ENCODE measurements at places on chromosomes 12 and 14. TPM values are rescaled to one million over a fixed set of nuclear protein-coding genes. Genes with fewer than 3 reads are reported as not detected.

GRCh38 chr14:24430682-24431568 lies 1.2 kb downstream of the KHNYN start:
- no peak for DNase-seq

The RIPK3 gene
- total RNA-seq = 2.9 TPM

- no peak for DNase-seq
Measured at GRCh38 chr14:44803239-44803905, 158.4 kb downstream of the KLHL28 start.

- DNase-seq = no peak
Measured at GRCh38 chr14:89681086-89682018, 264.3 kb upstream of the FOXN3 start.

The CACNA2D4 gene
- total RNA-seq = 2.8 TPM

DNA sequence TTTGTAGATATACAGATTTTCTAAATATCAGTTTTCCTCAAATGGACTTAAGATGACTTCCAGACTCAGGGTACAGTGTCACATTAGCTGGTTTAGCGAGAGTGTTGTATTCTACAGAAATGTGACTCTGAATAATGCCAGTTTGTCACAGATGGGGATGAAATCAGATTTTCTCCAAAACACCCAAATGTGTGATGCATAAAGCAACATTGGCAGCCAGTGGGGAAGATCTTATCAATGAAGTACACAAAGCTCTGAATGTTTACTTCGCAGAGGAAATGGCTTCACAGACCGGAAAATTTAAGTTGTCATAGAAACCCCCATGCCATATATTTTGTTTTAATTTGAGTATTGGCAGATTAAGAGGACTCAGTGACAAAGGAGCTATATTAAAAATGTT lies 29.9 kb downstream of the ANO4 start:
- DNase-seq = no peak

- DNase-seq = no peak
Measured at GRCh38 chr14:104935026-104935650, 10.5 kb downstream of the PLD4 start.

DNA sequence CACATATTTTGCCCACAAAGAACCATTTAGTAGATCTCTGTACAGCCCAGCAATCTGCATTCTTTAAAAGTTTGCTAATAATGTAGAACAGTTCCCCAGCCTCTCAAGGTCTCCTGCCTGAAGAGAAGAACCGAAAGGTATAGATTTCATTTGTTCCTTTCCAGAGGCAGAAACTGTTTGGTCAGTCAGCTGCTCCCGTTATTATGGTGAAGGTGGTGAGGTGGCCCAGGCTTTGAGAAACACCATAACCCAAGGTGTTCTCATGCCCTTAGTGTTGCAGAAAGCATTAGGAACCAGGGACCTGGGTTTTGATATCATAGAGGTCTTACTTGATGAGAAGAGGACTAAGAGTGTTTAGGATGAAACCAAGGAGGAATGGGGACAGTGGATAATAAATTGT lies 65.3 kb downstream of the SUSD6 start:
- no peak for DNase-seq

DNA sequence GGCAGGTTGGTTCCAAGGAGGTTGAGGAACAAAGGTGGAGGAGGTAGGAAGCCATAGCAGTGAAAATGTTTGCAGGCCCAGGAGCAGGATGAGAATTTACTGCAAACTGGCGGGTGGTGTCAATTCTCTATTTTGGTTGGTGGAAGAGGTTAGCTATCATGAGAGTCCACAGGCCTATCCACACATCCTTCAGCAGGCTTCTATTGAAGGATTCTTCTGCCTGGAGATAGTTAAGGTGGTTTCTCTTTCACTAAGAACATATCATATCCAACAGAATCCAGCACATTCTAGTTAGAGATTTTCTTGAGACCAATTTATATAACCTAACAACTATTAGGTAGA lies 68.9 kb upstream of the DYRK2 start:
- no peak for DNase-seq

The C1QL4 gene
- total RNA-seq = not detected

DNA sequence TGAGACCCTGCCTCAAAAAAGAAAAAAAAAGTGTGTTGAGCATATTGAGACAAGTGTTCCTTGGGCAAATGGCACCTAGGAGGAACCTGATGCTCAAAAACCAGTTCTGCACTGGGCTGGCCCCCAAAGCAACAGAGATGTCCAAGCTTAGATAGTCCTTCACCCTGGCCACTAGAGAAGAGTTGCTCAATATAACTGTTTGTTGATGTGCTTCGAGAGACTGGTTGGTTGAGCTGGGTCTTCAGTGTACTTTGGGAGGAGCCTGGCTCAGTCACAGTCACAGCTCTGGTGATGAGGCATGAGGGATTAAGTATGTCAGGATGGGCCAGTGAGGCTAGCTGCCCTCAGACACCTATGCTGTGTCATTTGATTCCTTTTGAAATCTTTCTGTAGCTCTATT lies 38.0 kb downstream of the SLC2A14 start:
- DNase-seq = no peak

The TAS2R7 gene
- total RNA-seq = 0.42 TPM

All from liver (tissue), 10 donors.